Left cardiac atrium (tissue), 4 donors: ENCODE measurements at places on chromosomes 6 and 20. TPM values are rescaled to one million over a fixed set of nuclear protein-coding genes. Genes with fewer than 3 reads are reported as not detected.
A peak's percentile ranks its signal among the peaks of the same experiment; 100 is the strongest.

GRCh38 chr6:142676027-142676443 lies 268.9 kb downstream of the HIVEP2 start:
- no peak for DNase-seq

ELOVL5 gene
- 66.6 TPM for total RNA-seq

DNA sequence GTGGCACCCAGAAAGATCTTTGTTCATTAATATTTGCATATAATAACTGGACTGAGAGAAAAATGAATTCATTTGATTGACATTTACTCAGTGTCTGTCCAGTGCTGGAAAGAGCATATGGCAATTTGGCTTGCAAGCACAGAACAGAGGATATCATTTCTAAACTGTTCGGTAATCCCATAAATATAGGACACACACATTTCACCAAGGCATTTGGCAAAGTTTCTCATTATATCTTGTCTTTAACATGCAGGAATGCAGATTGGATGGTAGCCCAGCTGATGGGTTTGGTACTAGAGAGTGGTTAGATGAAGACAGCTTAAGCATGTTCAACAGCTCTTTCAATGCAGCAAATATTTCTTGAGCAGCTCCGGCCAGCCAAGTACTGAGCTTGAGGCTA lies 259.2 kb downstream of the PRKN start:
- DNase-seq, result peak; percentile 31

DNA sequence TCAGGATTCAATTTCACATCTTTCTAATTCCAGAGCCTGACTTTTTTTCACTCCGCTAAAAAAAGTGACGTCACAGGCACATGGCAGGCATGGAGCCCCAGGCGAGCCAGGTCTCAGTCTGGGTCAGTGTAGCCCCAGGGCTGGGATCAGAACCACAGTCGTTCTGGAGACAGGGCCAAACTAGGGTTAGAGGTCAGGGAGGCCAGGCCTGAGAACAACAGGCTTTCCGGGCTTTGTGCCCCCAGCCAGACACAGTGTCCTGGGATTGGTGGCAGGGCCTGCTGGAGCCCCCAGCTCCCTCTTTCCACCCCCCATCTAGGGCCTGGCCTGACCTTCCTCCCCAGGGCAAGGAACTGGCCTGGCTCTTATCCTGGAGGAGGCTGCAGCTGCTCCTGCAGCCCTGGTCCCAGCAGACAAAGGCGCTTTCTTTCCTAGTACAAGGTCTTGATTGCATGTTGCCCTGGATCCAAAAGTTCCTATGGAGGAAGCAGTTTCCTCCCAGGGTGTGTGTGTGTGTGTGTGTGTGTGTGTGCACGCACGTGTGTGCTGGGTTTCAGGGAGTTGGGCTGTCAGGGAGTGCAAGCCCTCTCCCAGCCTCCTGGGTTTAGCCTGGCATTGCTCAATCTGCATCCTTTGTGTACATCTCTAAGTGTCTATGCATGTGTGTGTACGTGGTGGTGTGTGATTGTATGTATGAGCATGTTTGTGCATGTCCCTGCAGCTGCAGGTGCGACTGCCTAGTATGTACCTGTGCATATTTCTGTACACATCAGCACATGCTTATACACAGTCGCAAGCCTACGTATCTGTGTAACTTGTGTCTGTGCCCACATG lies 26.5 kb upstream of the EMILIN3 start:
- DNase-seq, result peak; percentile 62

EDN1 gene
- 2.7 TPM for total RNA-seq

TMEM74B gene
- 6.4 TPM for total RNA-seq

- no peak for DNase-seq
Observed at GRCh38 chr6:154994836-154995253, 270 bp upstream of the TIAM2 start.

PSORS1C2 gene
- total RNA-seq, result not detected

- no peak for DNase-seq
Observed at GRCh38 chr6:135496800-135497411, 634 bp downstream of the AHI1 start.

DNA sequence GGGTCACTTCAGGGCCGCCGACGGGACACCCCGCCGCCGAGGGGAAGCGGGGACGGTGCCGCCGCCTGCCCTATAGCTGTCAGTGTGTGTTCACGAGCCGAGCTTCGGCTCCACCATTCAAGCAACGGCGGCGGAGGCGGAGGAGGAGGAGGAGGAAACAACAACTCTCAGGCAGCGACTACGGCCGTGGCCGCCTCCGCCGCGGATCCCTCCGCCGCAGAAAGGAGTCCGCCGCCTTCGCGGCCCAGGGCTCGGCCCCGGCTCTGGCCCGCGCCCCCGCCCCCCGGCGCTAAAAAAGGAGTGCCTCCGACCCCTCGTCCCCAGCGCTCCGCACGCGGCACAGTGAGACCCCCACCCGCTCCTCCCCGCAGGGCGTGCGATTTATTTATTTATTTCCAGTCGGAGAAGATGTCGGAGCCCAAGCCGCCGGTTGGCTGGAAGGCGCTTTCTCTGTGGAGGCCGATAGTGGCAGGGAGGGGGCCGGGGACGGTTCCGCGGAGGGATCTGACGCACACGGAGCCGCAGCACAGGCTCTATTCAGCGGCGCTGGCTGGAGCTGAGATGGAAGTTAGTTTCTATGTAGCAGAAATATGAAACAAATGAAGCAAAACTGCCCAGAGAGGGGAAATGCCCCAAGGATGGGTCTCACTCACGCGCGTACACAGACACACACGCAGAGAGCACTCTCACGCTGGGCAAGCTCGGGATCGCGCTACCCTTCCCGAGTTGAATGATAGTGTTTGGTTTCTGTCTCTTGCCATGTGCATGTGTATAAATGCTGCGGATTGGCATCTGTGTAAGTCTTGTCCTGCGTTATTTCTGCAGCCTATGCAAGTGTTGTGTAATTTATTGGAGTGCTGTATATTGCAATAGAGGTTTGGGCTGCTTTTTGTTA lies at the start of gene PHIP:
PHIP (minus strand) TSS at position 180 of the 895 bp plus-strand sequence. CDS start 186 bp downstream, outside the sequence.
- peak; percentile 95 for DNase-seq

FAM162B gene
- 2.0 TPM for total RNA-seq

RNF182 gene
- total RNA-seq, result 0.21 TPM

GLYATL3 gene
- not detected for total RNA-seq

GRCh38 chr6:166736634-166737033 lies 109.6 kb upstream of the RPS6KA2 start:
- no peak for DNase-seq

KCNQ5 gene
- total RNA-seq, result 0.16 TPM

GRCh38 chr20:44400671-44400969 lies 45.1 kb downstream of the HNF4A start:
- DNase-seq, result no peak

PAK1IP1 gene
- total RNA-seq, result 14.9 TPM

DNA sequence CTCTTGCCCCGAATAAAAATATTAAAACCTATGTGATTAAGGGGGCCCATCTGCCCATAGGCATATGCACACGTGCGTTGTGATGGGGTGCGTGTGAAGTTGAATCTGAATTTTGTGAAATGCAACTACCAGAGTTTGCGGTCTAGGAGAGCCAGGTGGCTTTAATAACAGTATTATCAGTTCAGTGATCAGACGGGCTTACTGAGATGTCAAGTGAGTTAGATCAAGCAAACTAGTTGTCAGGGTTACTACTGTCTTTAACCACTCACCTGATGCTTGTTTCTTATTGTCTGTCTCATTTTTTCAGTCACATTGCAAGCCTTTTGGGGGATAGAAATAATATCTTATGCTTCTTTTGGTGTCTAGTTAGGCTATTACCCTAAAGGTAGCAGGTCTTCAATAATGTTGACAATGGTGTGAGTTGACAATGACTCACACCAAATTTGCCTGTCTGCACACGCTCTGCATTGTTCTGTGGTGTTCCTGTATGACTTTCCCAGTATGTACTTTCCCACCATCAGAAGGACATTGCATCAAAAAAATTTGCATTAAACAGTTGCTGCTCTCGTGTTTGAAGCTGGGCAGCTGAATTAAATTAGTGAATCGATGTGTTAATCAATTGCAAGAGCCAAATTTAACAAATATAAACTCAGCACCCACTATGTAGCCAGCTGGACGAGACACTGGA lies 103.1 kb upstream of the NAA20 start:
- no peak for DNase-seq

COL20A1 gene
- total RNA-seq, result not detected

GRCh38 chr20:41609474-41609873 lies 8.7 kb downstream of the CHD6 start:
- no peak for DNase-seq

GRCh38 chr6:6395581-6396197 lies 75.2 kb upstream of the F13A1 start:
- DNase-seq, result no peak

DNA sequence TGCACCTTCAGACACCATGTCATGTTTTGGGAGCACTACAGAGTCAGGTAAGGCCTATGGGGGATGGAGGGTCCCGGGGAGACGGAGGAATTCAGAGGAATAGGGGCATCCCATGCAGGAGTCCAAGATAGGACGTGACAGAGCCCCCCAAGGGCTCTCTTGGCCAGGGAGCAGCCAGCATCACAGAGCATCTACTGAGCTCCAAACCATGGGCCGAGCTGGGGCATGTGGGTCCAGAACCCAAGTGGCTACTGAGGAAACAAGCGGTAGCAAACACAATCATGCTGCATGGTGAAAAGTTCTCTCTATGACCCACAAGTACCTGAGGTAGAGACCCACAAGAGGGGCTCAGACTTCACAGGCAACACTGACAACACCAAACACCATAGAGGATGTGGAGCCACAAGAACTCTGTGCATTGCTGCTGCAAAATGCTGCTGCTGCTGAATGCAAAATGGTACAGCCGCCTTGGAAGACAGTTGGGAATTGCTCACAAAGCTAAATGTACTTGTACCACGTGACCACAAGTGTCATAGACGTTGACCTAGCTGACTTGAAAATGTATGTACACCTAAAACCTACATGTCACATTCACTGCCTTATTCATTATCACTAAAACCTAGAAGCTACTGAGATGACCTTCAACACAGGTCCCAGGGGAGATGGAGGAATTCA lies 33.4 kb upstream of the MAS1L start:
- DNase-seq, result no peak

GRCh38 chr6:169112483-169113320 lies 140.9 kb downstream of the THBS2 start:
- DNase-seq, result no peak

GRCh38 chr6:88548891-88549505 lies 382.9 kb upstream of the CNR1 start:
- DNase-seq, result no peak

BPIFB1 gene
- not detected for total RNA-seq

DNA sequence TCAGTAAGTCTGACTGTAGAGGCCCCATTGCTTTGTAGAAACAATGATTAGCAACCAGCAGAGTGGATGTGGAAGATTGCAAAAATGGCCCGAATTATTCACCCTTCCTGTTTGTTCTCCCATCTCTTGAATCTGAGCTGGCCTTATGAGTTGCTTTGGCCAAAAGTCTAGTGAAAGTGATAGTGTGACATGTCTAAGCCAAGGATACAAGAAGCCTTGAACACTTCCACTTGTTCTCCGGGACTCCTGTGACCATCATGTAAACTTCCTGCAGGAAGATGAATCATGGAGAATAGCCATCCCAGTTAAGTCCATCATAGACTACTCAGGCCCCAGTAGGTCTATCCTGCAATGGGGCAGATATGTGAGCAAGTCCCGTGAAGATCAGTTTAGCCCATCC lies 252.0 kb upstream of the JAG1 start:
- no peak for DNase-seq

GRCh38 chr6:25961619-25962148 lies 918 bp upstream of the TRIM38 start:
- DNase-seq, result no peak

NRSN2 gene
- total RNA-seq, result 34.9 TPM

GRCh38 chr6:113662688-113663333 lies 194.3 kb upstream of the MARCKS start:
- DNase-seq, result no peak
